CD4-positive, alpha-beta T cell treated with Interleukin-2 at 100 ng/mL for 4 hours (primary cell): ENCODE measurements at places on chromosomes 16 and 17.

DNA sequence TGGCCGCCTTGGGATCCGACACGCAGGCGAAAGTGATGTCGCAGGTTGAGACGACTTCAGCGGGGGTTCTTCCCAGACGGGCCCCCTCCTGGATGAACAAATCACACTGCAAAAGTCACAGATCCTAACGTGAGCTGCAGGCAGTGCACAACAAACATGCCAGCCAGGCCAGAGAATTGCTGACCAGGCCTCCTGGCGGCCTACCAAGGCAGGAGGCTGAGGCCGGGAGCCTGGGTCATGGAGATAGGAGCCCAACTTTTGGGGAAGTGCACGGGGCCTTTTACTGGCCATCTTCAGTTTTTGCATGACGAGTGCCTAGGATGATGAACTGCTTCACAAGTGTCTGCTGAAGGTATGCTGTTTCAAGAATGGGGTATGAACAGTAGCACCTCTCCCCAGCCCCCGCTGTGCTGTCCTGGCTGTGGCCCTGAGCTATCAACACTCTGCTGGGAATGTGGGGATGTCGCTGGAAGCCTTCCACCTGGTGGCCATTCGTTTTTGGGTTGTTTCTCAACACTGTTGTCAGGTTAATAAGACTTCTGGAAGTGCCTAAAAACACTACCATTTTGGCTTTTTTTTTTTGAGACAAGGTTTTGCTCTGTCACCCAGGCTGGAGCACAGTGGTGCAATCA lies 12.2 kb upstream of the ROGDI start:
- DNase-seq, result no peak

DNA sequence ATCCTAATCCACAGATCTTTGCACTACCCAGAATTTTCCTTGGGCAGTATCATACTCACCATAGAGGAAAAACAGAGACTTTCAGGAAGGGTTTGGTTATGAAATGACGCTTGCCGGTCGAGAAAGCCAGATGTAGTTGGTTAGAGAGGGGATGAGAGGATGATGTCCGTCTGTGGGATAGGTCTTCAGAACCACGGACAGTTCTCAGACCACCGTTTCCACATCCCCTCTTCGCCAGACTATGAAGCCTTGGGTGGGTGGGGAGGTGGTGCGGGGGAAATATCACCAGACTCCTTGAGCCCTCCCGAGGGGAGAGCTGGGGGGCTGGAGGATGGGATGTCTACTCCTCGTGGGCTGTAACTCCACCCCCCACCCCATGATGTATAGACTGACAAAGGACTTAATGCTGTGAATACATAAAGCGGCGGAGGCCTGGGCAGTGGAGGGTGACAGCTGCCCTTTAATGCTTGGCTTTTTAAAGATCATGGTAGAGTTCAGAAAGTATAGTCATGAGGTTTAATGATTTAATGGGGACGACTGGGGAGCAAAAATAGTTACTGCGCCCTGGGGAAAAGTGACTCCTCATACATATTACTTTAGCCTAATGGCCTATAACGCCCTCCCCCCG lies 96.6 kb downstream of the MRM1 start:
- no peak for DNase-seq

- no peak for DNase-seq
Observed at GRCh38 chr16:89386306-89387185, 103.8 kb downstream of the ANKRD11 start.

DNA sequence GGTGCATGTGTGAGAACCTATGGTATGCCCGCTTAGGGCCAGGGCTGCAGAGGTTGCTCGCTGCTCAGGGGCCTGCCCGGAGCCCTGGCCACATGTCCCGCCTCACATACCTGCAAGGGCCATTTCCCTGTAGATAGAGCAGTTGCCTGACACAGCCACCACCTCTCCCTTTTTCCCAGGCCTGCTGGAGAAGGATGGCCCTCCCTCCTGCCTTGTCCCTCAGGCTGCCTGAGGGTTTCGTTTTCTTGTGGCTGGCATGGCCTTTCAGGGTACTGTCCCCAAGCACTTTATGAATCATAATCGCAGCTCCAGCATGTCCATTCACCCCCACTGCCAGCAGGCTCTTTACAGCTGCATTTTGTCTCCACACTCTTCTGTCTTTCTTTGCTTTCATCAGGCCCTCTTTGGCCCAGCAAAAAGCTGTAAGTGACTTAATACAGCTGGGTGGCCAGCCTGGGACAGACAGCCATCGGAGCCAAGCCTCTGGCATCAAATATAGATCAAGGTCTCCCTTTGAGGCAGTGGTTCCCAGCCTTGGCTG lies 65.7 kb downstream of the MPRIP start:
- no peak for DNase-seq

- peak; percentile 23 for DNase-seq
Observed at GRCh38 chr17:6639586-6640535, 650 bp downstream of the KIAA0753 start.

GRCh38 chr16:10805334-10805733 lies 13.3 kb downstream of the TVP23A start:
- no peak for DNase-seq

- DNase-seq, result no peak
Observed at GRCh38 chr16:76278980-76279379, 1.8 kb downstream of the CNTNAP4 start.

- no peak for DNase-seq
Observed at GRCh38 chr17:68289936-68290267, 1.0 kb downstream of the SLC16A6 start.

DNA sequence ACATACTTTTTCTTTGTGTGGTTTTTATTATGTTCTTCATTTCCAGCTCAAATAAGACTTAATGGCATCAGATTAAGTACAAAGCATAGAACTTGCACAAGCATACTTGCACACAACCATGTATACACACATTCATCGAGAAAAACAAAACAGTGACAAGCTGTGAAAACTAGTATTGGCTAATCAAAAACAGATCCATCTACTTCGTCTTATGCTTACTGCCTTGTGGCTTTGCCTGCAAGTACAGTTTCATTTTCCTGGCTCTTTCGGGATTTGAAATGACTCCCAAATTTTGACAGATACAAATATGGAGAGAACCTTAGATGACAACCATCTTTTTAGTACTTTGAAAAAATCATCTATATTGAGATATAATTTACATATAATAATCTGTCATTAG lies 338.3 kb downstream of the BCAS3 start:
- DNase-seq, result no peak

DNA sequence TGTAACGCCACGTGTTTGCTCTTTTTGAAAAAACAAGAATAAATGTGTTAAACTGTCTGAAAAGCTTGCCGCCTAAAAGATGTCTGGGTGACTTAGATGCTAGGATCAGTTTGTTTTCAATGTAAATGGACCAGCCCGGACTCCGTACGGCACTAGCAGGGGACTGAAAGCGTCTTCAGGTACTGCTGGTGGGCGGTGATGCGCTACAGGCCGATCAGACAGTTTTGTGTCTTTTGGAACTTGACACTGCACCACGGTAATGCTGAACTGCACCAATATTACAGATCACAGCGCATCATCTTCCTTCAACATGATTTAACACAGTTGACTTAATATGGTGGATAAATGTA lies 727 bp upstream of the MBTPS1 start:
- peak; percentile 32 for DNase-seq

GRCh38 chr16:13545271-13545670 lies 374.7 kb upstream of the ERCC4 start:
- DNase-seq, result no peak

DNA sequence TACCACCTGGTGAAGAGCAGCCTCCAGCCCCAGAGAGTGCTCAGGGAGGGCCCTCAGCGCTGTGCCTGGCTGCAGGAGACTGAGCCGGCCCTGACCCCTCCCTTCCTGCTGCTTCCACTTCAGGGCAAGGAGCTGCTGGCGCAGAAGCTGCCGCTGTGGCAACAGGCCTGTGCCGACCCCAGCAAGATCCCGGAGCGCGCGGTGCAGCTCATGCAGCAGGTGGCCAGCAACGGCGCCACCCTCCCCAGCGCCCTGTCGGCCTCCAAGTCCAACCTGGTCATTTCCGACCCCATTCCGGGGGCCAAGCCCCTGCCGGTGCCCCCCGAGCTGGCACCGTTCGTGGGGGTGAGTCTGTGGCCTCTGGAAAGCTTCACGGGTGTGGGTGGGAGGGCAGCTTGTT lies 61.9 kb upstream of the PVALEF start:
- DNase-seq, result no peak

DNA sequence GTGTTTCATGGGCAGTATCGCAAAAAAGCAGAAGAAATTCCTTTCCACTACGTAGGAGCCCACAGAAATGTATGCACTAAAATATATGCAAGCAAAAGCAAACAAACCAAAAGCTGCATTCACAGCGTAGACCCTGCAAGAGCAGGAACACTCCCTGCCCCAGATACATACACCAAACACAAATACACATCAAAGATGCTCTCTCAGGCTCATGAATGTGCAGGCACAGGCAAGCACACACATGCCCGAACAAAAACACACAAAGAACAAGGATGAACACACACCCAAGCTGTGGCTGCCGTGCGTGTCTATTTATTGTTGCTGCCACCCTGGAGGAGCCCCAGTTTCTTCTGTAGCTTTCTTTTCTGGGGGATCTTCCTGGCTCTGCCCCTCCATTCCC lies 1.7 kb downstream of the NUPR1 start:
- DNase-seq, result no peak

- no peak for DNase-seq
Observed at GRCh38 chr16:649631-650030, 466 bp downstream of the WDR90 start.

GRCh38 chr17:491086-492021 lies 138.7 kb upstream of the RPH3AL start:
- peak; percentile 13 for DNase-seq

- no peak for DNase-seq
Observed at GRCh38 chr17:37702598-37702997, 42.3 kb downstream of the HNF1B start.

DNA sequence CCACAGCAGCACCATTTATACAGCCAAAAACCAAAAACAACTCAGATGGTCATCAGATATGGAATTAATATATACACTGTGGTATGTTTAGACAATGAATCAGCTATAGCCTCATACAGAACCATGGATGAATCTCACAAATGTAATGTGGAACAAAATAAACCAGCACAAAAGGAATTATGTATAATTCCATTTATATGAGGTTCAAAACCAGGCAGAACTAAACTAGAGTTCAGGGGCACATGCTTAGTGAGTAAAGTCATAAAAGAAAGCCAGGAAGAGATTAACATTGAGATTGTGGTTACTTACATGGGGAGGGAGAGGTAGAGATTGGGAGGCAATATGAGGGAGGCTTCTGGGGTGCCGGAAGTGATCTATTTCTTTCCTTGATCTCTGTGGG lies 231.1 kb downstream of the COPRS start:
- DNase-seq, result no peak

DNA sequence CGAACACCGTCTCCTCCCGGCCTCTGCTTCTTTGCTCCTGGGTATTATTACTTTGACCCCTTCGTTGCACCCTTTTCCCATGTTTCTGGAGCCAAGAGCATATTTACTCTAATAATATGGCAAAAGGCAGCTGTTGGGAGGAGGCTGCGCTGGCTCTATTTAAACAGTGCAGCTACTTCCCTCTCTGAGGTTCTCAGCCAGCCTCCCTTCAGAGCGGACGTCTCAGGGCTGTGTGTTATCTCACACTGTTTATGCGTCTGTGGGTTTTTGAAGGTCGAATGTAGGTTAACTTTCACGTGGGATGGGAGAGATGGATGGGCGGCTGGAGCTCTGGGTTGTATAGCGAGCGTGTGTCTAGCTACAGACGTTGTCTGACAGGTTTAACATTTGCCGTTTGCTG lies 45.3 kb downstream of the COX4I1 start:
- no peak for DNase-seq

GRCh38 chr16:85878875-85879274 lies 20.1 kb upstream of the IRF8 start:
- DNase-seq, result no peak

DNA sequence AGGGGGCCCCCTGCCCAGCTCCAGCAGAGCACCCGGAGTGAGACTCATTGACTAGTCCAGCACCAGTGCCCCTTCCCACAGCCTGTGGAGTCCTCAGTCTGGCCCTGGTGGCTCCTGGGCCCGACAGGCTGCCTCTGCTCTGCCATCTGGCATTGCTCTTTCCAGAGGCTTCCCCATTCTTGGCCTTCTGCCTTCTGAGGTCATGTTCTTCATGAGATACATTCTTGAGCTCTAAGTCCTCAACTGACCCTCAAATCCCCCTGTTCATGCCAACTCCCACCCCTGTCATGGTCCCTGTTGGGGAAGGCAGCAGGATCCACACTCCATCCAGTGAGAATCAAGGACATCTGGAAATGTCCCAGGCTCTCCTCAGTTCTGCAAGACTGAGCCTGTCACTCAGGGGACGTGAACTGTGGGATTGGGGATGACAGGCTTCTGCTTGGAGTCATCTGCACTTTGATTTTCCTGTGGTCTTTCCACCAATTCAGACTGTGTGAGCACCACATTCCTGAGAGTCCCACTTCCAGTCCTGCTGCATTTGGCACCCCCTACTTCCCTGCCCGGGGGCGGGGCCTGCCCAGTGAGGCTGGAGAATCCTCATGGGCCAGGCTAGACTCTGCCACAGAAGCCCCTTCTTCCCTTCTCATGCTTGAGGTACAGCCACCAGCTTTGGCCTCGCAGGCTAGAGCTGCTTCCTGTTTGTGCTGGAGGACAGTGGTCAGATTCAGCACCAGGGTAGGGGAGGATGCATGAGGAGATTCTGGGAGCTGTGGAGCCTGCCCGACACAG lies 2.7 kb downstream of the TRPV2 start:
- no peak for DNase-seq

GRCh38 chr16:77696149-77696548 lies 26.2 kb upstream of the NUDT7 start:
- DNase-seq, result no peak

GRCh38 chr16:86285421-86285820 lies 224.9 kb upstream of the FOXF1 start:
- DNase-seq, result no peak

GRCh38 chr16:85595812-85596502 lies 17.2 kb upstream of the GSE1 start:
- no peak for DNase-seq

DNA sequence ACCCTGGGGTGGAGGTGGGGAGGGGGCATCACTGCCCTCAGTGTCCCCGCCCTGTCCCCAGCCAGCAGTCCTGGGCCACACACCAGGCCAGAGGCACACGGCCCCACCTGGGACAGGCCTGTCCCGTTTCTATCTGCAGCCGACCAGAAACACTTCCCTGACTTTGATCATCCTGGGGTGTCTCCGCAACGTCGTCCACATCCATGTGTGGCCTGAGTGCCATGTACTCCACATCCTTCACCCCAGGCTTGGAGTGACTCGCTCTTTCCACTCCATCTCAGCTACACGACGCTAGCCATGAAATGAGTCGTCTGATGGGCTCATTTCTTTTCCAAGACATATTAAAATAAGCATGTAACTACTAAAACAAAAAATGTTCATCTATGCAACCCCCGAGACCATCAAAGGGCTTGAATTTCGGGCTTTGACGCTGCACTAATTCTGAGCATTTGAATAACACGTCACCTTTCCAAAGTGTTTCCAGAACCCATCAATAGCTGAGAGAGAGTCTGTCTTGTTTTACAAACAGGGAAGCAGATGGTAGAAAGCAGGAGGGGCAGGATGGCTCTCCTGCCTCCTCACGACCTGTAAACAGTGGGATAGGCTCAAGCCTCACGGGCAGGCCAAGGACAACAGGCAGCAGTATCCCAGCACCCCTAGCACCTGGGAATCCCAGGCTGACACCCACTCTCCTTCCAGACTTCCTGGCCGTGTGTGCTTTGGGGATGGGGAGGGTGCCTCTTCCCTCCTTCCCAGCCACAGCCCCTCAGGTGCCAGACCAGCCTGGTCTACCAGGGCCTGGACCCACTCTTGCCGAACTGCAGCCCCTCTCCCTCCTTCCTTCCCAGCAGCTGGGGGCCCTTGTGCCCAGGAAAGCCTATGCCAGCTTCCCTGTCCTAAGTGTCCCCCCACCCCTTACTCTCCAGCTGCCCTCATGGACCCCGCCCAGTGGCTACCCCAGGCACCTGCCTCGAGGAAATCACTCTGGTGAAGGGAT lies 20.0 kb upstream of the RASD1 start:
- DNase-seq, result no peak
